Activated CD4-positive, alpha-beta T cell treated with anti-CD3 and anti-CD28 coated beads, Interleukin-2, amount 50 U/mL, for 1 hour (primary cell): ENCODE measurements at places on chromosomes 7 and 10.

DNA sequence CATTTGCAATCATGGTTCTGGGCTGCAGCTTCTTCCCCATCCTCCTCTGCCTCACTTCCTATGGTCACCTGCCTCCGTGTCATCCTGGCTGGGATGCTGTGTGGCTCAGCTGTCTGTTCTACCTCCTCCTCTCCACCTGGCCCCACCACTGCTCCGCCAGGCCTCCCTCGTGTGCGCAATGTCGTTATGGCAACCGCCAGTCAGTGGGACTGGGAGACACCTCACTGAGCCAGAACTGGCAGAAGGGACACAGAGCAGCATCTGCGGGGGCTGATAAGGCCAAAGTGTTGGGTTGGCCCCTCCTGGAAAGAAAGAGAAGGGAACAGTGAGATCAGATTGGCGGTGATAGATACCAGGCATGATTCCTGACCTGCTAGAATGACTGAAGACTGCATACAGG, 527.5 kb downstream of the INHBA start:
- no peak for DNase-seq

DNA sequence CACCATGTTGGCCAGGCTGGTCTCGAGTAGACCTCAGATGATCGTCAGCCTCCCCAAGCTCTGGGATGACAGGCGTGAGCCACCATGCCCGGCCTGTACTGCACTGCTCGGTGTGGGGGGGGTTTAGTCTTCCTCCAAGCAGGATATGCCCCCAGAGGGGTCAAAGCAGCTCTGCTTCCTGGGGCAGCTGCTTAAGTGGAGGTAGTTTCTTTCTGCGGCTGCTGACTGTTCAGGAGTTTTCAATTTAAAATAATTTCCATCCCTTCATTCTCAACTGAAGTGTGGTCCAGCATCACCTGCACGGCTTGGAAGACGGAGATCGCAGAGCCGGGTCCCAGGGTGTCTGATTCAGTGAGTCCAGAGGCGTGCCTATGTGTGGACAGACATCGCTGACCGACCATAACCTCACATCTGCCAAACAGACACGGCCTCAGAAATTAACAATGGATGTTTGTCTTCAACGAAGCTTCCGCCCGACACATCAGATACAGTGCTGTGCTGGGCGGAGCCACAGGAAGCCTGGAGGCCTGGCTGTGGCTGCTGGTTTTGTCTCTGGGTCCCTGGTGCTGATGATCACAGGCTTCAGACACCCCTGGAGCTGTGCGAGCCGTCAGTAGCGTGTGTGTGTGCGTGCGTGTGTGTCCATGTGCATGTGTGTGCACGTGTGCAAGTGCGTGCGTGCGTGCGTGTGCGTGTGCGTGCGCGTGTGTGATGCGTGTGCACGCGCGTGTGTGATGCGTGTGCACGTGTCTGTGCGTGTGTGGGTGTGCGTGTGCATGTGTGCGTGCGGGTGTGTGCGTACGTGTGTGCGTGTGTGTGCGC, 226.5 kb upstream of the PITRM1 start:
- peak; percentile 3 for DNase-seq

DNA sequence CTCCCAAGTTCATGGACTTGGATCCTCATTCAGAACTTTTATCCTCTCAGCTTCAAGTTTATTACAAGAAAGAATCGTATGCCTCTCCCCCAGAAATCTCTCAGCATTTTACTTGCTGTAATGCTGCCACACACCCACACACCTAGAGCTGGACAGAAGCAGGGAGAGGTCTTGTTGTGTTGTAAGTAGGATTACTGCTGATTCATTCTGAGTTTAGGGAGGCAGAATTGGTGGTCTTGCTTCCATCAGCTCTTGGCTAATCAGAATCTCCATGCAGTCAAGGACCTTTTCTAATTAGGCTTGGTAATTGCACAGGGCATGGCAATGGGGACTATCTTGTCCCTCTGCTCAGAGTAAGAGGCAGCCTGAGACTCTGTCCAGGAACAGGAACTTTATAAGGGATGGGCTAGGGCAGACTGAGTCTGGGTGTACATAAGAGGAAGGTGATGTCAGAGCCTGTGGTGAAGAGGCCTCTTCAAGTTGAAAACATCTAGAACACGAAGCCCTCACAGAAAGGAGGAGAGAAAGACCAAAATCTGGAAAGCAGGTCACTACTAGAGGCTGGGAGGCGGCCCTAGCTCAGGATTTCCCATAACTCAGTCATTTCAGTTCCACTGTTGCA, 7.0 kb upstream of the PTPRE start:
- no peak for DNase-seq

DNA sequence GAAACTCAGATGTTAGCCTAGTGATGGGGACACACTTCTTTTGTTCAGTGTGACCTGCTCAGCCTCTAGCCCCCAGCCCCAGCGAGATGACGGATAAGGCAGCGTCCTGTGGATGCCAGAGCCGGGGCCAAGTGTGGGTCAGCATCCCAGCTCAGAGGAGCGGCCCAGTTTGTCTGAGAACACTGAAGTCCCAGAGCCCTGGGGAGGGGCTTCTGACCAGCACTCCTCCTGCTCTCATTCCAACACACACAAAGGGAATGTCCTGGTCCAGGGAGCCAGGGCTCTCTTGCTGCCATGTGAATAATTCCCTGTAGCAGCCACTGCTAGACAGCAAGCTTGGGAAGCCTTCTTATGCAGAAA, 4.5 kb upstream of the ATP6V0E2 start:
- DNase-seq, result no peak

DNA sequence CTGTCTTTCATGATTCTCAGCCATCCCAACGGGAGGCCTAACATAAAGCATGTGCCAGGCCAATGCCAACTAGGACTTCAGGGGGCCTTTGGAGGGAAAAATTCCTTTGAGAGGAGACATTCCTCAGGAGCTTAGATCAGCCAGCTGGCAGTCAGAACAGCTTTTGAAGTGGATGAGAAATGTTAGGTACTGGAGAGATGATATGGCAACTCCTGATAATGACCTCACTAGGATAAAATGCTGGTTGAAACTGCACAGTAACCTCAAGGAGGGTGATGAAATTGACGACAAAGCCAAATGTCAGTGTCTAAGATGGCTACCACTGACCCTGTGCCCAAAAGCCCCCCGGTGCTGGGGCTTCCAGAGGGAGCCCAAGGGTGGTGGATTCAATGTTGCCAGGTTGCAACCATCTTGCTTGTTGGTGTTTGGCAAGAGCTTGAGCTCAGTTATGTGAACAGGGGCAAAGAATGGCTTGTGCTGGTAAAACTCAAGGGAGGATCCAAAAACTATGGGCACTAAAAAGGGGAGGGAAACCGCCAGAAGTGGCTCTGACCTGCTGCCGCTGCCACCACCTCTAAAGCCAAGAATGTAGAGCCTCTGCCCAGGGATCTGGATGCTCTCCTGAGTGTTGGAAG, 121.2 kb downstream of the UBE2H start:
- no peak for DNase-seq

GRCh38 chr7:137403353-137403695, 59.8 kb upstream of the PTN start:
- no peak for DNase-seq

- DNase-seq, result no peak
Observed at GRCh38 chr7:30710669-30711068, 28.4 kb upstream of the CRHR2 start.

- no peak for DNase-seq
Observed at GRCh38 chr10:52864201-52865106, 91.9 kb upstream of the MBL2 start.

GRCh38 chr7:47192978-47193377, 388.9 kb downstream of the TNS3 start:
- DNase-seq, result no peak

- no peak for DNase-seq
Observed at GRCh38 chr10:17215782-17216122, 12.3 kb upstream of the VIM start.

GRCh38 chr10:60414111-60414510, 24.4 kb upstream of the ANK3 start:
- DNase-seq, result no peak

GRCh38 chr7:15011289-15011688, 108.7 kb upstream of the DGKB start:
- no peak for DNase-seq

DNA sequence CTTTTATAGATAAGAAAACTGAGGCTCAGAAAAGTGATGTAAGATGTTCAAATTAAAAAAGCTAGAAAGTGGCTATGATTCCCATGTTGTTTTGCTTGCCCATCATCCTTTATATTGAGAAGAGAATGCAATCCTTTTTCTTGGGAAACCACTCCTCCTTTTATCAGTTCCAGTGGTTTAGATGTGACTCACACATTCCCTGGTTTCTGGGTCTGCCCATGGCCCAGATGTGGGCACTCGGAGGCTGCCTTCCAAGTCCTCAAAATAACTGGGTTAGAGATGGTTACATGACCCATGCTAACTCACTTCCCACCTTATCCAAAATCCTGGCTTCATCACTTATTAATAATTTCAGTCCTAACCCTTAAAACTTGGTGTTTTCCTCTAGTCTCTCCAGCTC, 550.0 kb downstream of the MDFIC start:
- DNase-seq, result no peak

GRCh38 chr10:114642729-114643128, 15.3 kb downstream of the ABLIM1 start:
- no peak for DNase-seq

- no peak for DNase-seq
Observed at GRCh38 chr10:109029870-109030269, 893.4 kb downstream of the XPNPEP1 start.

- no peak for DNase-seq
Observed at GRCh38 chr7:71780282-71780681, 631.9 kb downstream of the CALN1 start.

GRCh38 chr7:131652934-131653333, 96.5 kb upstream of the PODXL start:
- DNase-seq, result no peak

- DNase-seq, result no peak
Observed at GRCh38 chr10:113300617-113301016, 252.2 kb upstream of the HABP2 start.

- DNase-seq, result no peak
Observed at GRCh38 chr7:111261496-111261895, 170.6 kb downstream of the LRRN3 start.

GRCh38 chr10:44435196-44435595, 50.3 kb upstream of the CXCL12 start:
- no peak for DNase-seq

GRCh38 chr10:47296941-47297340, 3.1 kb upstream of the GDF10 start:
- DNase-seq, result no peak

GRCh38 chr10:18718991-18719390, 59.8 kb downstream of the ARL5B start:
- no peak for DNase-seq

DNA sequence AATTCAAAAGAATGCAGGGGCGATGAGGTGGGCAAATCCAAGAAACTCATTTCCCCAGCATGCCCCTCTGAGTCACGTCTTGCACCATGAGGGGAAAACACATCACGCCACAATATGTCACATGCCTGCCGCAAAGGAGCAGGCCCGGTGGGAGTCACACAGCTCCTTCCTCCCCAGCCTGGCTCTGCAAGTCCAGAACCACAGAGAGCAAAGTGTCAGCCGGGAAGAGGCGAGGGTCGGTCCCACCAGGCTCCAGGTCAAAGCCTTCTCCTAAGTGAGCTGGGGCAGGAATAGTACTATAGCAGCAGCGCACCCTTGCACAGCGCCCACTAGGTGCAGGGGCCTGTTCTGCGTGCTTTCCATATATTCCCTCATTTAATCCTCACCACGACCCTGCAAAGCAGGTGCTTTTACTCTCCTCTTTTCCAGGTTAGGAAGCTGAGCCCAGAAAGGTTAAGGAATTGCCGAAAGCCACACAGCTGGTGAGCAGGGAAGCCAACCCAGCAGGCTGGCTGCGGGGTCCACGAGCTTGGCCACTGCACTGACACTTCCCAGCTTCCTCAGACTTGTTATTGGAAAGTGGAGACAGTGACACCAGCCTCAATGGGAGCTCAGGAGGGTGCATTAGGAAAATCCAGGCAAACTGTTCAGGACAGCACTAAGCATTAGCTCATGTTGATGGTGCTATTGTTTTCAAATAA, 94.0 kb upstream of the ZMIZ1 start:
- peak; percentile 26 for DNase-seq

DNA sequence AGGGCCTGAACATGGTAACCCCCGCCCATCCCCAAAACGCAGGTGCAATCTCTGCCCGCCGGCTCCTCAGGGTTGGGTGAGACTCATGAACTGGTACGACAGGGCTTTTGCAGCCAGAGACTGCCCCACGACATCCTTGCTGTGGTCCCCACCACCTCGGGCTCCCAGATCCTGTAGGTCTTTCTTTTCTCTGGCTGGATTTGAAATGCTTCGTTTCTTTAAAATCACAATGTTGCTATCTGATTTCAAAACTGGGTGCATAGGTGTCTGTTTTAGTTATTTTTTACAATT, 21.9 kb downstream of the WDR86 start:
- DNase-seq, result no peak

DNA sequence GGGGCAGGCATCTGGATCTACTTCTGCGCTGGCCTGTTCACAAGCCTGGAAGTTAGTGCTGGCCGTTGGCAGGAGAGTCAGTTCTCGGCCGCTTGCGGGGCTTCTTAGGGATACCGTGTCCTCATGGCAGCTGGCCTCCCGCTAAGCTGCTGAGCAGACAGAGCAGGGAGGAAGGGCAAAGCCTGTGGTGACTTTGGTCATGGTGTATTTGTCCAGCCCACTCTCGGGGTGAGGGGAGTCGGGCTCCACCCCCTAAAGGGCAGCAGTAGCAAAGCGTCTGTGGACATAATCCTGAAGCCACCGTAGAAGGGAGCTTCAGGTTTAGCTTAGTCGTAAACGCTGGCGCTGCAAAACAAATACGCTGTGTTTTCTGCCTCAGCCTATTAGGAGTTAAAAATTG, 12.2 kb downstream of the UBE3C start:
- no peak for DNase-seq

GRCh38 chr7:290554-291372, 793 bp downstream of the FOXL3 start:
- DNase-seq, result no peak

- DNase-seq, result no peak
Observed at GRCh38 chr7:74193054-74193453, 16.8 kb upstream of the LAT2 start.

DNA sequence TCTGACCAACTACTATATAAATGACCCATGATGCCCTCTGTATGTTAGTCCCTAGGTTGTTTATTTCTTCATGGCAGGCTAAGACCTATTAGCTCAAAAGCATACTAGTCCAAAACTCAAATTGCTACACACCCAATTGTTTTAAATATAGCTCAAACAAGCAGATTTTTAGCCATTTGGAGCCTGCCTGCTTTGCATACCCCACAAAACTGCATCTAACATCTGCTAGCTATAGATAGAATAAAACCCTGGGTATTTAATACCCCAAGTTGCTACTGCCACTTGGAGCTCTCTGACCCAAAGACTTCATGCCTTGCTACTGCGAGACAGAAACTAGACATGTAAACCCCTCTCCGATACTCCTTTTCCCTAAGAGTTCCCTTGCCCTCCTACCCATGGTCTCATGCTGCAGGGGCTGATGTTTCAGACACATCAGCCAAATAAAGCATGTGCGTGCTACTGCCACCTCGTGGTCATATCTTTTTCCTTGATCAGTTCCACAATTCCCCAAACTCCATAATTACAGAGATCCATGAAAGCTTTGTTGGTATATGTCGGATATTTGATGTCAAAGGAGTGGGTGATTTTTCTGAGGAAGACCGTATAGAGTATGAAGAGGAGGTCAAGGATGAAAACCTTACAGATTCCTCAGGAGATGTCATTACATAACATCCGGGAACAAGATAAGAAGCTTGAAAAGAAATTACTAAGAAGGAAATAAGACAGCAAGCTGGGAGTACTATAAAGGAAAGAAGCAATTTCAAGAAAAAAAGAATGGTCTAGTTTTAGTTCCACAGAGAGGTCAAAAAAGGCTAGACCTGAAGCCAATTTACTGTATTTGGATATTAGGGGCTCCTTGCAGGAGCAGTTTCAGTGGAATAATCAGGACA, 386.6 kb downstream of the SH2D4B start:
- peak; percentile 5 for DNase-seq

- no peak for DNase-seq
Observed at GRCh38 chr7:25586513-25586912, 358.2 kb upstream of the NPVF start.
